Stimulated activated CD8-positive, alpha-beta memory T cell treated with anti-CD3 and anti-CD28 coated beads, Interleukin-15, amount 100 ng/mL, for 48 hours (primary cell): ENCODE measurements at places on chromosomes 3 and 15.

DNA sequence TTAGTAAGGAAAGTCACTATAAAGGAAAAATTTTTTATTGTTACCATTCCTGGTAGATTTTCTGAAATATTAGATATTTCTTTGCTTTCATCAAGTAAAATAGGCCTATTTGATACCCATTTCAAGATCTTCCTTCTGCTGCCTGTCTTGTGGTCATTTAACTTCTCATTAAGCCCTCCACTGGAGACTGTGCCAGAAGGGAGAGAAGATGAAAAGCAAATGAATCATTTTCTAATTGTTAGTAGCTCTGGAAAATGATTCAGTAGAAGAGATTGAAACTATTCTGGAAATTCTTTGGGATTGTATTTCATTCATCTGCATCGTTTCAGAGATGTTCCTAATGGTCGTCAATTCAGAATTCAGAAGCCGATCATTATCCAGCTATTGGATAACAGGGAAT, 3.2 kb downstream of the KCTD6 start:
- no peak for DNase-seq

- DNase-seq: no peak
Observed at GRCh38 chr3:126996905-126997304, 14.0 kb downstream of the PLXNA1 start.

GRCh38 chr3:125434582-125435011, 59.5 kb upstream of the ZNF148 start:
- DNase-seq: no peak

GRCh38 chr3:183496311-183496710, 59.2 kb downstream of the KLHL6 start:
- no peak for DNase-seq

DNA sequence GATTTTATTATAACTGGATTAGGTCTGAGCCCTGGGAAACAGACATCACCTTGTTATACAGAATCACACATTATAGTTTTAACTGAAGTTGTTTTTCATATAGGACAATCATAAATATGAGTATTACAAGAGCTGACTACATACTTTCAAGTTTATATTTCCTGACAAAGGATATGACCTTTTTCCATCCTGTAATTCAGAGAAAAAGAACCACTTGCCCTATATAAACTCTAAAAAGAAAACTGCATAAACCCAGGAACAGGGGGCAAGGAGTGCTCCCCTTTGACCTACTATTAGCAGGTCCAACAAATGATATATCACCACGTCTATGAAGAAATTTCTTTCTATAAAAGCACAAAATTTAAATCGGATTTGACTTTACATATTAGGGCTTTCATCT, 20.9 kb downstream of the B3GALNT1 start:
- DNase-seq: no peak

DNA sequence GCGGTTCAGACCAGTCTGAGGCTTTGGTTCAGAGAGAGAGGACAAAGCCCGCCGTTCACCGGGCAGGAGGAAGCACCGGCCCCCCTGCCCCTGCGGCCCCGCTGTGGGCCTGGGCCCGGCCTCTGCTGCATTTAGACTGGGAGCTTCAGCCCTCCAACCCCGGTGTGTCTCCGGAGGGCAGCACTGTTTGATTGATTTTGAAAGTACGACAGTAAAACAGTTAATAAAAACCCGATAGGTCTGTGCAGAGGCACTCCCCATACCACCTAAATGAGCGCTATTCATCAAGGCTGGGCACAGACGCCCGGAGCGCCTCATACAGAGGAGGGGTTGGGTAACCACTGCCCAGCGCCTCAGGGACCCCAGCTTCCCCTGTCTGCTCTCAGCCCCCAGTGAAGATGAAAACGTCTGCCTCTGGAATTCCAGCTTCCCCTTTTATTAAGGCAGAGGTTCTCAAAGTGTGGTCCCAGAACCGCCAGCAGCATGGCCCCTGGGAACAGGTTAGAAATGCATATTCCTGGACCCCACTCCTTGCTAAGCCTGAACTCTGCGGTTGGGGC, 256.7 kb upstream of the TLE3 start:
- DNase-seq: no peak

GRCh38 chr15:39269821-39270220, 311.1 kb upstream of the THBS1 start:
- DNase-seq: no peak

- DNase-seq: no peak
Observed at GRCh38 chr3:170320461-170321121, 36.9 kb upstream of the SKIL start.

- DNase-seq: no peak
Observed at GRCh38 chr15:63107895-63108546, 13.6 kb upstream of the LACTB start.

GRCh38 chr3:9791127-9791526, 1.1 kb downstream of the TADA3 start:
- DNase-seq: no peak

GRCh38 chr3:169894110-169894509, 17.3 kb upstream of the SAMD7 start:
- no peak for DNase-seq

- DNase-seq: no peak
Observed at GRCh38 chr3:4166540-4166939, 136.6 kb upstream of the SETMAR start.

DNA sequence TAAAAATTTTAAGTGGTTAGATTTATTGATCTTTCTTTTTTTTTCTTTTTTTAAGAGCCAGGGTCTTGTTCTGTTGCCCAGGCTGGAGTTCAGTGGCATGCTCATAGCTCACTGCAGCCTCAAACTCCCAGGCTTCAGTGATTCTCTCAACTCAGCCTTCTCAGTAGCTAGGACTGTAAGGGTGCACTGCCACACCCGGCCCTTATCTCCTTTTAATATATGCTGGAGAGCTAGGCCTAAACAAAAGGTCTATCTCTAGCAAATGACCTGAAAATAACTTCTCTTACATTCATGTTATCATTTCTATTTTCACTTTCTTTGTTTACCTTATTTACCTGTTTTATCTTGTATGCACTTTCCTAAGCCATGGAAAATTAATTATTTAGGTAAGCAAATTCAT, 35.2 kb upstream of the MELTF start:
- no peak for DNase-seq

GRCh38 chr3:123334056-123334455, 114.8 kb downstream of the ADCY5 start:
- no peak for DNase-seq

- DNase-seq: no peak
Observed at GRCh38 chr3:96000966-96001365, 813.4 kb upstream of the EPHA6 start.

DNA sequence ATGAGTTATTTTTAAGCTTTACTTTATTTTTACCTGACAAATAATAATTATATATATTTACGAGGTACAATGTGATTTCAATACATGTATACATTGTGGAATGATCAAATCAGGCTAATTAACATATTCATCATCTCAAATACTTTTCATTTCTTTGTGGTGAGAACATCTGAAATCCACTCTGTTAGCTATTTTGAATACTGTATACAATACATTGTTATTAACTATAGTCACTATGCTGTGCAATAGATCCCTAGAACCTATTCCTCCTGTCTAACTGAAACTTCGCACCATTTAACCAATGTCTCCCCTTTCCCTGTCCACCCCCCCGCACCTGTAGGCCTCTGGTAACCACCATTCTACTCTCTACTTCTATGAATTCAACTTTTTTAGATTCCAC, 7.9 kb upstream of the SPPL2A start:
- DNase-seq: no peak

- no peak for DNase-seq
Observed at GRCh38 chr3:54951405-54951804, 23.5 kb upstream of the LRTM1 start.

GRCh38 chr3:69178082-69178481, 55.7 kb upstream of the LMOD3 start:
- no peak for DNase-seq

- no peak for DNase-seq
Observed at GRCh38 chr3:85594676-85595075, 635.9 kb downstream of the CADM2 start.

DNA sequence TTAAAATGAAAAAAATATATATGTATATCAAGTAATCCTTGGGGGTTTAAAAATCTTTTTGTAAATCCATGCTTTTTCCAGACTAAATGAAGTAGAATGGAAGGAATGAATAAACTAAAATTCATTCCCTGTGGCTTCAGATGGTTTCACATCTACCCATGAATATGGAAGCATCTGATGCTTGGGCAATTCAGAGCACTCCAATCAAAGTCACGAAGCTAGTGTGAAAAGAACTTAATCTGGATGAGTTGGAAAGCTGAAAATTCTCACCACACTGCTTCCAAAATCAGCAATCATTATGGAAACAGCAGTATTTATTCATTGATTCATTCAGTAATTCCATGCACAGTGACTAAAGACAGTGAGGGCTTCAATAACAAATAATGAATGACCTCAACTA, 55.2 kb downstream of the SUMF1 start:
- no peak for DNase-seq

GRCh38 chr15:31308185-31308639, 18.4 kb upstream of the KLF13 start:
- DNase-seq: no peak

DNA sequence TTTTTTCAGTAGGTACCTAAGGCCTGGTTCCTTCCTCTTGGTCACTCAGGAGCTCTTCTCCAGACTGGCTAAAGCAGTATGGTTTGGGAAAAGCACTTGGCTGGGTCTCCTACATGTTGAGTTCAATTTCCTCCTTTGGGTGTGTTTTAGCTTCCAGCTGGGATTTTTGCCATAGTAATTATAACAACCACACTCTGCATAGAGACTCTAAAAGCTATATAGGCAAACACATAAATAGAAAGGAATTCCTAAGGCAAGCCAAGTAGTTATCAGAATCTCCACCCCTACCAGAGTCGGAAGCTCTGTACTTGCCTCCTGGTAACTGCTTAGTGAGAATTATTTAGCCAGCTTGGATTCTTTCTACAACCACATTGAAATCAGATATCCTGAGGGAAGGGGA, 48.6 kb downstream of the FOXL2 start:
- no peak for DNase-seq

- no peak for DNase-seq
Observed at GRCh38 chr15:36398212-36398611, 181.2 kb upstream of the CDIN1 start.

DNA sequence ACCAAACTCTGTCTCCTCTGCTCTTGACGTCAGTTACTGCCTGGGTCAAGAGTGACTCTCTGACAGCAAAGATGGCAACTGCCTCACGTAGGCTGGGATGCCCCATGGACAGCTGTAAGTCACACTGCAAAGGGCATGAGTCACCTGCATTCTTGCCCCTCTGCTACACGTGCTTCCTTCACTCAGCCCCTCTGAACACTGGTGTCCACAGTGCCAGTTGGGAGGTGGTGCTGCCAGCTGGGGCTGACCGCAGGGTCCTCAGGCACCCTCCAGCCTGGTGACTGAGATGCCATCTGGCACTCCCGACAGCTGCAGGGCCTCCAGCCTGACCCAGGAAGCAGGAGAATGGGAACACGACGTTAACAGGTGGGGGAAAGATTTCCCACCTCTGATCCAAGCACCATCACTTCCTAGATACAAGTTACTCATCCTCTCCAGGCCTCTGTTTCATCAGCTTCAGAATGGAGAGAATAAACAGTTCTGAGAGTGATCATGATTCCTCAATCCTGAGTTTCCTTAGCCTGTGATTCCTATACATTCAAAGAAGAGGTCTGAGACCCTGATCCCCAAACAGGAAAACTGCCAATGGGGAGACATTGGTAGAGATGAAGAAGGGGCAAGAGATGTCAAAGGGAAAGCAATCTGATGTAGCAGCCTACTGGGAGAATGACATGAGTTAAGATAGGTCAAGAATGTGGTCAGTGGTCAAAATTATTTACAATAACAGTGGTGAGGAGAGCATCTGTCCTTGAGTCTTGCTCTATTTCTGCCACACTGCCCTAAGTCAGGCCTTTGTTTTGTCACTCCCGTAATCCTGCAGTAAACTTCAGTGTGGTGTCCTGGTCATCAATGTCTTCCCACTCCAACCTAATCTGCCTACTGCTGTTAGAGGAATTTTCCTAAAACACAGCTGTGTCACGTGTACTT, 86.1 kb upstream of the BCL6 start:
- DNase-seq: no peak

- DNase-seq: no peak
Observed at GRCh38 chr15:25067725-25068309, 113.0 kb downstream of the SNRPN start.

GRCh38 chr3:190645932-190646460, 132.1 kb downstream of the IL1RAP start:
- DNase-seq: no peak

DNA sequence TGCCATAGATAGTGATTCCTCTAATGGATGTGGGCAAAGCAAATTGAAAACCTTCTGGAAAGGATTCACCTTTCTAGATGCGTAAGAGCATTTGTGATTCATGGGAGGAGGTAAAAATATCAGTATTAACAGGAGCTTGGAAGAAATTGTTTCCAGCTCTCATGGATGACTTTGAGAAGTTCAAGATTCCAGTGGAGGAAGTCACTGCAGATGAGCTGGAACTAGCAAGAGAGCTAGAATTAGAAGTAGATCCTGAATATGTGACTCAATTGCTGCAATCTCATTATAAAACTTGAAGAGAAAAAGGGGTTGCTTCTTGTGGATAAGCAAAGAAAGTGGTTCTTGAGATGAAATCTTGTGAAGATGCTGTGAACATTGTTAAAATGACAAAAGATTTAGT, 88.0 kb upstream of the ACKR4 start:
- DNase-seq: no peak

DNA sequence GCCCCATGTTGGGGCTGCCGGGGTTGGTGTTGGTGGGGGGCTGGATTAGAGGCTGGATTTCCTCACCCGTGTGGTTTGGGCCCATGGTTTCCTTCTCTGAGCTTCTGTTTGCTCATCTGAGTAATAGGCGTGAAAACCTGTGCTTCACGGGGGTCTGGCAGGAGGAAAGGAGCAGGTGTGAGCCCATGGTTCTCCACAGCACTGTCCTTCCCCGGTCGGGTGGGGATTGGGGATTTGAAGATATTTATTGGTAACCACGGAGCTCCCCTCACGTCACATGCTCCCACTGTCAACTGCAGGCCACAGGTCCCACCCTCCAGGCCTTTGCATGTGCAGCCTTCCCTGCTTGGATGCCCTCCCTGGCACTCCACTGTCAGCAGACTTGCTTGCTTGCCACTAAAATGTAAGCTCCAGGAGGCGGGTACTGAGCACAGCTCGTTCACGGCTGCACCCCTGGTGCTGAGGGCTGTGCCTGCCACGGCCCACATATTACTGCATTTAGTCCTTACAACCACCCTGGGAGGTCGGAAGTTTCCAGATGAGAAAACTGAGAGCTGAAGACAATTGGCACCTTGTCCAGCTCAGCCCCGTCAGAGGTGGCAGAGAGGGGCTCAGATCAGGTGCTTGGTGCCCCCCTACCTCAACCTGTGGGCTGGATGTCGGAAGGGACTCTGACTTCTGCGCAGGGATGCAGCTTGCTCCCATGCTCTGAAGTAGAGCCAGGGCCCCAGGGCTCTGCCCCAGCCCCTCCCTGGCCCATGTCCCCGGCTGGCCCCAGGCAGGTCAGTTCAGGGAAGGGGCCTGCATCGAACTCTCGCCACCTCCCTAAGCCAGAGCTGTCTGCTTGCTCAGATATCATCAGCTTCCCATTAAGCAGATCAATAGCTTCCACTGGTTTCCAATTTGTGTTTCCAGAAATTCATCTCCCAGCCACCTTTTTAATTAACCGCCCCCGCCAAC, 29.4 kb upstream of the IQSEC1 start:
- no peak for DNase-seq

- DNase-seq: no peak
Observed at GRCh38 chr15:32706704-32707103, 11.1 kb upstream of the GREM1 start.
